GDM1 (cell line): ENCODE measurements at places on chromosomes 3 and 15.

GRCh38 chr3:113270068-113270467, 58.7 kb downstream of the BOC start:
- no peak for DNase-seq

DNA sequence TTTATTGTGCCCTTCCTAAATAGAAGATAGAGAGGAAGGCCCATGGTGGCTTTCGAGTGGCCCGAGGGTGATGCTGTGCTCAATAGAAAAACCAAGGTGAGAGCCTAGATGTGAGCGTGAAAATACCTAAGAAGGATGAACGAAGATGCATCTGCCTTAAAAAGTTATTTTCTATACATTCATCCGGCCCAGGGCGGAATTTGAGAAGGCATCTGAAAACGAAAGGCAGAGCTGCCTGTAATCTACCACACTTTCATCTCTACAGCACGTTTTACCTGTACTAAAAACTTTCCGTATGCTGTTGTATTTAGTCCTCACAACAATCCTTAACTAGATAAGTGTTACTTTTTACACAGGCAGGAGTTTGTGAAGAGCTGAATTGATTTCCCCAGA, 1.4 kb downstream of the DUT start:
- DNase-seq = no peak

GRCh38 chr3:124628863-124629262, 101.4 kb upstream of the UMPS start:
- no peak for DNase-seq

GRCh38 chr15:52464040-52464439, 64.6 kb downstream of the MYO5A start:
- no peak for DNase-seq

DNA sequence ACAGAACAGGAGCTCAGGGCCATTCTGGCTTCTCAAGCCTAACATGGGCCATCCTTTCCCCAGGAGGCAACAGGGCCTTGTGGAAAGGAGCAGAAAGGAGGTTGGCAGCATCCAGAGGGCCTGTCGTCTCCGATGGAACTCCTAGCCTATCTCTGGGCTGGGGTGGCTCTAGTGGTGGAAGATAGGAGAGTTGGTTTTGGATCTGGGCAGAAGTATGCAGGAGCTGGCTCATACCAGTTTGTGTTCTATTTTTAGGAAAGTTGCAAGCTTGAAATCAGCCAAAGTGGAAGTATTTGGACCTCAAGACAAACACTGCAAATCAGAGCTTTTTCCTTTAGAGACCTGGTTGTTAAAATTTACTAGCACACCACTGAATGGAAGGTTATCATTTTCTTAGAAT, 35.4 kb upstream of the XCR1 start:
- DNase-seq = no peak
